ENCODE measurements at places on chromosomes 2 and 18. TPM values are rescaled to one million over a fixed set of nuclear protein-coding genes. Genes with fewer than 3 reads are reported as not detected.

TUBB6 gene
- total RNA-seq, result 3.1 TPM

- peaks cover 23% of the 10 kb centered on the region for H3K4me1 ChIP-seq
- no peaks in the 10 kb centered on the region for H3K36me3 ChIP-seq
- no peak overlapping the region for H3K4me3 ChIP-seq
- peaks cover 3% of the 10 kb centered on the region for H3K27me3 ChIP-seq
- DNase-seq, result no peak
- no peak overlapping the region for H3K27ac ChIP-seq
Measured at GRCh38 chr18:23876921-23877320, 137.6 kb upstream of the TTC39C start.

- H3K4me1 ChIP-seq, result peaks cover 7% of the 10 kb centered on the region
- H3K27ac ChIP-seq, result peak overlapping the region; percentile 29
- peaks cover 87% of the 10 kb centered on the region for H3K36me3 ChIP-seq
- no peak overlapping the region for H3K4me3 ChIP-seq
- no peaks in the 10 kb centered on the region for H3K27me3 ChIP-seq
Measured at GRCh38 chr18:24118750-24119577, 19.9 kb upstream of the CABYR start.

DNA sequence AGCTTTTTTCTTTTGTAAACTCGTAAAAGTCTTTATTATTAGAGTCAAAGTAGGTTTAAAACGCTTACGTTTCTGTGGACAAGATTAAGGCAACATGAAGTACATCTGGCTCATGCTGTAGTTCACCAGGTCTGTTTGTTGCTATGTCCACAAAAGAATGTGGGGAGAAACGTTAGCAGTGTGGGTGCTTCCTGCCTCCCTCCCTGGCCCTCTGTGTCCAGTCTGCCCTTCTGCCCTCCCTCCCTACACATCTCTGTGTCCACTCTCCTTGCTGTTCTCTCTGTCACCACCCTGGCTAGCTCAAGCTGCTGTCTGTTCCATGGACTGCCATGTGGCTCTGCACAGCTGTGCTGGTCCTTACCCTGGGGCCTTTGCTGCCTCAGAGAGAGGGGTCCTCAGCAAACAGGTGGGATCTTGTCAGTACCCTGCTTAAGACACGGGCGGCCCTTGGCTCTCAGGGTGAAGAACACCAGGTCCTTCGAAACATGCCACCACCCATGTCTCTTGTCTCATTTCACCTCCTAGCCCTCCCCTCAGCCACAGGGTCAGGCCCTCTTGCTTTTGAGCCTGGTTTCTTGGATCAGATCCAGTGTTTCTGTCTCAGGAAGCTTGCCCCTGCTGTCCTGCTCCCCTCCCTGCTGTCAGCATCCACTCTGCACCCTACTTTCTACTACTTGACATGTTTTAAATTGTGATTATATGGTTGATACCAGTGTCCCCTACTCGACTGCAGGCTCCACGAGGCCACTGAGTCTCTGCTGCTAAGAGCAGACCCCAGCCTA, 79.2 kb downstream of the LIMS1 start:
- no peaks in the 10 kb centered on the region for H3K36me3 ChIP-seq
- peak overlapping the region; percentile 6 for H3K4me3 ChIP-seq
- DNase-seq, result no peak
- peak overlapping the region; percentile 68 for H3K27ac ChIP-seq
- no peaks in the 10 kb centered on the region for H3K27me3 ChIP-seq

DNA sequence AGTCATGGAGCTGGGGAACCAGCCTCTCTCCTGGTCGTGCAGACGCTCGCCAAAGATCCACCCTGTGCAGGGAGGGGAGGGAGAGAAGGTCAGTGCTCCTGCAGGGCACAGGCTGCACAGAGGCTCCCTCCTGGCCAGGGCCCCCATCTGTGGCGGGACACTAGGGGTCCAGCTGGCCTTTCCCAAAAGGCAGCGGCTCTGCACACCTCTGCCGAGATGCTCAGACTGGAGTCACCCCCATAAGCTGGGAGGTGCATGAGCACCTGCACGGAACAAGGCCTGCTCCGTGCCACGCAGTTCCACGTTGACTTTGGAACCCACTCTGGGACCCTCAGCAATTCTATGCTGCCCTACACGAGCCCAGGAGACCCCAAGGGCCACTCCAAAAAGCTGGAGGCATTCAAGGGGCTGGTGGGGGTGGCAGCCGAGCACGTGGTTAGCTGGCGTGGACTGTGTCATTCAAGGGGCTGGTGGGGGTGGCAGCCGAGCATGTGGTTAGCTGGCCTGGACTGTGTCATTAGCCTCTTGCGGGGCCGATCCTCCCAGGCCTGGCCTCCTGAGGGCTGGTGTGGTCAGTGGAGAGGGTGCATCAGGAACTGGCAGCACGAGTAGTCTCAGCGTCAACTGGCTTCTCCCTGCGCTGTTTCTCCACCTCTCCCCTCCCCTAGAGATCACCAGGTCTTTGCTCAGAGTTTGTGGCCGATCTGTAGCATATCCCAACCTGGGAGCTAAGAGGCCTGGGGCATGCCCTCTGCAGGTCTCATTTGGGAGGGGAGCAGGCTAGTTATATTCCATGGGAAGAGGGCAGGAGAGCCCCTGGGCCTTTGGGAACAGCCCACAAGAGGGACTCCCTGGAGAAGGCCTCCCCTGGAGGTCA, 9.8 kb downstream of the SNORC start:
- no peak overlapping the region for H3K4me3 ChIP-seq
- peaks cover 2% of the 10 kb centered on the region for H3K4me1 ChIP-seq
- no peak overlapping the region for H3K27ac ChIP-seq
- DNase-seq, result no peak
- H3K36me3 ChIP-seq, result no peaks in the 10 kb centered on the region

- peaks cover 34% of the 10 kb centered on the region for H3K36me3 ChIP-seq
- H3K4me1 ChIP-seq, result no peaks in the 10 kb centered on the region
- H3K4me3 ChIP-seq, result no peak overlapping the region
- DNase-seq, result no peak
- H3K27me3 ChIP-seq, result no peaks in the 10 kb centered on the region
- H3K27ac ChIP-seq, result no peak overlapping the region
Measured at GRCh38 chr2:9918275-9918674, 33.2 kb upstream of the GRHL1 start.

AFG3L2 gene
- total RNA-seq, result 37.7 TPM

- no peak overlapping the region for H3K27ac ChIP-seq
- no peaks in the 10 kb centered on the region for H3K36me3 ChIP-seq
- H3K27me3 ChIP-seq, result peaks cover 28% of the 10 kb centered on the region
- no peak for DNase-seq
Measured at GRCh38 chr18:32389858-32390257, 80.8 kb downstream of the GAREM1 start.

RPRM gene
- not detected for total RNA-seq

- H3K27ac ChIP-seq, result no peak overlapping the region
- H3K27me3 ChIP-seq, result peaks cover 29% of the 10 kb centered on the region
- no peak overlapping the region for H3K4me3 ChIP-seq
- peaks cover 21% of the 10 kb centered on the region for H3K4me1 ChIP-seq
- DNase-seq, result no peak
- no peaks in the 10 kb centered on the region for H3K36me3 ChIP-seq
Measured at GRCh38 chr2:231050018-231050901, 6.4 kb upstream of the PSMD1 start.

DNA sequence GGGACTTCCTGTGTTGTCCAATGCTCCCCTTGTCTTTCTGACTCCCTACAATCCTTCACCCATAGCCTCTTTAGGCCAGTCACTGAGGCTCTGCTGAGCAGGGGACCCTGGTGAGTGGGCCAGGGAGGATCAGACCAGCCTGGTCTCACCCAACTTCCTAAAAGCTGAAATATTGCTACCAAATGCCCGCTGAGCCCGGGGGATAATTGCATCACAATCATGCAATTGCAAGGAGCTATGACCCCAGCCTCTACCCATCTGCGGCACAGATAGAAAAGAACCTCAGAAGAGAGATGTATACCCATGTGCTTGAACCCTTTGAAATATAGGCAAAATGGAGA, 3.7 kb upstream of the SP100 start:
- H3K27ac ChIP-seq, result peak overlapping the region; percentile 99
- H3K4me3 ChIP-seq, result peak overlapping the region; percentile 100
- no peak for DNase-seq
- no peaks in the 10 kb centered on the region for H3K27me3 ChIP-seq
